ENCODE measurements at places on chromosomes 6 and 20. TPM values are rescaled to one million over a fixed set of nuclear protein-coding genes. Genes with fewer than 3 reads are reported as not detected.

The VPS52 gene
- 50.0 TPM for total RNA-seq

The KIF3B gene
- total RNA-seq: 30.9 TPM

The CCN5 gene
- total RNA-seq: 147 TPM

The SYNDIG1 gene
- total RNA-seq: 17.9 TPM

The SLA2 gene
- 0.49 TPM for total RNA-seq

DNA sequence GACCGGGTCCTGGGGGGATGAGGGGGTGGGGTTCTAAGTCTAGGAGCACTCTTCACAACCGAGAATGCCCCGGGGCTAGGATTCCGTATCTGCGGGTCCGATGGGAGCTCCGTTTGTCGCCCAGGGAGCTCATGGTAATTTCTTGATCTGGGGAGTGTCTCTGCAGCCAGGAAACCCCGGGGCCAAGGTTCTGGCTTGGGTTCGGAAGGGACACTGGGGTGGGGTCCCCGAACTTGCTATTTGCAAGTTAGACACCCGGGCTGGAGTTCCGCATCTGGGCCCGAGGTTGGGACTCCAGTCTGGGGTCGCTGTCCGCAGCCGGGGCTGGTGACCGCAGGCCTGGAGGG, 397 bp downstream of the PEDS1 start:
- no peak for DNase-seq

- DNase-seq: no peak
Measured at GRCh38 chr6:156161471-156161870, 615.7 kb upstream of the ARID1B start.

- DNase-seq: no peak
Measured at GRCh38 chr6:102407886-102408741, 1014.6 kb downstream of the GRIK2 start.

DNA sequence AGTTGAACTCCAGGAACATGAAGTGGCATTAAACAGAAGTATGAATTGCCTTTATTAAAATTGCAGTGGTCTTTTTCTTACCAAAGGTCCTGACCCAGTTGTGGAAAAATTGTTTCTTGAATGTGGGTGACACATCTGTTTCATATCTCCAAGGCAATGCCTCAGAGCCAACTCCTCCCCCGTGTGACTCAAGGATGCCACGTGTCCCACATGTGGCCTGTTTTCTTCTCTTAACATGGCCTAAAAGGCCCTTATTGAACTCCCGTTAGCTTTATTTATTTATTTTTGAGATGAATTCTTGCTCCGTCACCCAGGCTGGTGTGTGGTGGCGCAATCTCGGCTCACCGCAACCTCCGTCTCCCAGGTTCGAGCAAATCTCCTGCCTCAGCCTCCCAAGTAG, 128.4 kb upstream of the ESR1 start:
- DNase-seq: no peak

All from sciatic nerve (tissue), 2 donors.